ENCODE measurements at places on chromosomes 4 and X.

DNA sequence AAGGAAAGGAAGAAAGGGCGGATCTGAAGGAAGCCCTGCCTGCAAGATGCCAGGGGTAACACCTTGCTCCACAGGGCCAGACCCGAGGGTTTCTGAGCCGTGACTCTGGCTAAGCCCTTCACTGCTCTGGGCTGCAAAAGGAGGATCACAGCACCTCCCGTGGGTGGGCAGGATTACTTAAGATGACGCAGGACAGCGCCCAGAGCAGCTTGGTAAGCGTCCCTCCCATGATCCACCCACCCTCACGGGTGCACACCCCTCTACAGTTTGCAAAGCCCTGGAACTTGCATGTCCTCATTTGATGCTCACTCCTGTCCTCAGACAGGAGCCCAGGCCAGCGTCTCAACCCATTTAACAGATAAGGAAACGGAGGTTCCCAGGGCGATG is 64.9 kb downstream of the CRMP1 start:
- DNase-seq: no peak

DNA sequence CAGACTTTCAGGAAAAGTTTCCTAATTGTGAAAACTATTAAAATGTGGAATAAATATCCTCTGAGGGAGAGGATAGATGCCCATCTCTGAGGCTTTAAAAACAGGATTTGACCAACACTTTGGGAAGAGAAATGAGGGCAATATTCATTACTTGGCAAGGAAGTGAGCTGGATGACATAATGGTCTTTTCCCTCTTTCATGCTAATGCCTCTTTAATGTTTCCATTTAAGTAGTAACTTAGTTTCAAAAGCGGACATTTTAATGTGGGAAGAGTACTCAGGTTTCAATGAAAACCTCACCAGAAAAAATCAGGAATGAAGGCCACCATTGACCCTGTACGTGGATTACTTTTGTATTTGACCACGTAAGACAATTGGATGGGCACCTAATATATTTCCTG is 503.3 kb downstream of the ANKRD50 start:
- no peak for DNase-seq

GRCh38 chrX:68821616-68822015 is 7.2 kb upstream of the EFNB1 start:
- DNase-seq: no peak

- no peak for DNase-seq
These were observed 202.5 kb downstream of the PALLD start for GRCh38 chr4:168699224-168699878.

DNA sequence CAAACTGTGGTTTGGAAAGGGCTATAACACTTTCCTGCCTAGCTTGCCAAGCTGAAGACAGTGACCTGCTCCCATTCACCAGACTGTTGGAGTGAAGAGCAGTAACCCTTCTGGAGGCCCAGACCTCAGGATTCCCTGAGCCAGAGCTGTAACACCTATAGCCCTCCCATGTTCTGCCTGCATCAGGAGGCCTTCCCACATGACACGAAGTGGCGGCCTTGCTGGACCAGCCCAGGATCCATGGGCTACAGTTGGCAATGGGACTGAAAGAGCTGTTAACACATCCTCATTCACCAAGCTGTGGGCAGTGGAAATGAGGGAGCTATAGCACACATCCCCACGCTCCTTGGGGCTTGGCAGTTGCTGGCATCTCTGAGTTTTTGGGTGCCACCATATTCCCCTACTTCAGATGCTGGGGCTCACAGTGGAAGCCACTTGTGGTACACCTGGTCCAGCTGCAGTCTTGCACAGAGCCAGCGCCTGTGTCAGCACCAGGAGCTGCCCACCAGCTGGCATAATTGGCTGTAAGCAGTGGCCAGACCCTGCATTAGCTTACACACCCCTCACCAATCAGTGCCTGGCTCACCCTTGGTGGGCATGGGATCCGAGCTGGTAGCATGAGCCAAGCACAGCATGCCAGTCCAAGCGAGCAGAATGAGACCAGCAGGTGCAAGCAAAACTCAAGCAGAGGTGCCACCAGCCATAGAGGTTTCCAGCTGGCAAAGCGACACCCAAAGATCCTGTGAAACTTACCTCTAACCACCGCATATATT is 1029.3 kb downstream of the TECRL start:
- DNase-seq: no peak

DNA sequence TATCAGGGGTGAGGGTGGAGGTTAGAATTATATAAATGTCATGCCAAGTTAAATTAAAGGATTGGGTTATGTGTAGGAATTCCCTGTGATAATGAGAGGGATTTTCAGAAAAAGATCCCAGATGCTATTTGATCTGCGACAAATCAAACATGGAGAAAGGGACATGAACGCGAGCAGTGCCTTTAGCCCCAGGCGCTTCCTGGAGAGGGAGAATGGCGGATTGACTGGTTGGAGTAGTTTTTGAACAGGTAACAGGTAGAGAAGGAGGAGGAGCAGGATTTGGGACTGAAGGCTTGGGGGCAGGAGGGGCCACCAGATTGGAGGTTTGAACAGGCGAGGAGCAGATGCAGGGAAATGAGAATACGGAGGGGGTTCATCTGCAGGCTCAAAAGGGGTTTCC is 67.1 kb downstream of the LRP2BP start:
- DNase-seq: no peak

- DNase-seq: no peak
These were observed 118.5 kb upstream of the NWD2 start for GRCh38 chr4:37126051-37126450.

- no peak for DNase-seq
These were observed 152.5 kb downstream of the DCTD start for GRCh38 chr4:182764642-182765041.

DNA sequence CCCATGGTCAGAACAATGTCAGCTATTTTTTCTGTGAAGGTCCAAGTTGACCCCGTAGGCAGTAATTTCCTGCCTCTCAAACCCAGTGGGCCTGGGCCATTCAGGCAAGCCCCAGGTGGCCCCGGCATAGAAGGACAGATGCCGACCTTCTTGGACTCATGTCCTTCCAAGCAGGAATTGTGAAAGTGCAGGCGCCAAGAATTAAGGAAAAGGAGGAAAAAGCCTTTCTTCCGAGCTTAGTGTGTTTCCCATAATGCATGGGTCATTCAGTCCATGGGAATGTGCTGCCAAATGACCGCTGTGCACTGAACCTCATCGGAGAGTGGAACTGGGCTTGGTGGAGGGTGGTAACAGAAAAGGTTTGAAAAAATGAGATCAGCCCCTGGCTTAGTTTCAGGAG is 196.5 kb upstream of the HS3ST1 start:
- DNase-seq: no peak

- DNase-seq: no peak
These were observed 25.3 kb downstream of the HOPX start for GRCh38 chr4:56655627-56656345.

GRCh38 chr4:16573206-16573605 is 325.2 kb downstream of the LDB2 start:
- no peak for DNase-seq
